ENCODE measurements at places on chromosomes 6 and 20. TPM values are rescaled to one million over a fixed set of nuclear protein-coding genes. Genes with fewer than 3 reads are reported as not detected.

Gene ARFGEF3
- 0.18 TPM for total RNA-seq

- no peak for DNase-seq
Measured at GRCh38 chr6:154993026-154993425, 2.1 kb upstream of the TIAM2 start.

Gene RSPO3
- total RNA-seq: 1.6 TPM

Gene FAM209B
- total RNA-seq: not detected

DNA sequence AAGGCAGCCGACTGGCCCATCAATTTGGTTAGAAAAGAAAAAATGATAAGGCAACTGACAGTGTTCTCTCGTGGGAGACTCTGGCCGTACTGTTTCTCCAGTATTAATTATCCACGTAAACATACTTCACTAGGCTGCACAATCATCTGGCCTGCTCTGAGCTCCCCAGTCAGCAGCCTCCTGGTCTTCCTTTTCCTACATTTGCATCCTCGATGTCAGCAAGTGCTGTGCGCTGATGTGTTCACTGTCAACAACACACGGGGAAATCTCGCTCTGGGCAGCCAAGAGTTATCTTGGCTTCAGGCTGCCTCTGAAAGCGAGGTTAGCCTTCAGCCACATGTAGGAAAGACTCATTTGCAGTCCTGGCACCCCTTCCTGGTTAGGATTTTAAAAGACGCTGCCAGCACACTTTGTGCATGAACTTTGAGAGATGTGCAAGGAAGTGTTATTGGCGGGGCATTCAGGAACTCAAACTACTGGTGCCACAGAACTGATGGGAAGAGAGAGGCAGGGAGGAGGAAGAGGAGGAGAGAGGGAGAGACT, 460.5 kb upstream of the ARID1B start:
- no peak for DNase-seq

- DNase-seq: no peak
Measured at GRCh38 chr20:7031222-7031621, 263.7 kb downstream of the BMP2 start.

DNA sequence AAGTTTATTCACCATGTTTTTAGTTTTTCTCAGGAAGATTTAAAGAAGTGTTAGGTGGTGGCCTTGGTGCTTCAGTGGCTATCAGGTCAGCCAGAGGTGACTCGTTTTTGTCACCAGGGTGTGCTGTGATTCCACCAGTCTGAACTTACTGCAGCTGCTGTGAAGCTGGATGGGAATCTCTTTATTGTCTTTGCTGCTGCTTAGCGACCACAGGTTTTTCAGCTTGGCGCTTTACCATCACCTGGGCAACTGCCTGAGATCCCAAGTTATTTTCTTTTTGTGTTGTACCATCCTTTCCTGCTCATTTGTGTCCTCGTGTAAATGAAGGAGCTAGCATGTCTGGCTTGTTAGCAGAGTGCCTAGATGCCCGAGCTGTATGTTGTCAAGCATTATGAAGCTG, 146.9 kb downstream of the MACROD2 start:
- peak; percentile 51 for DNase-seq

Gene BHLHE23
- not detected for total RNA-seq

Gene ZFP57
- total RNA-seq: not detected

Gene SUN5
- total RNA-seq: not detected

DNA sequence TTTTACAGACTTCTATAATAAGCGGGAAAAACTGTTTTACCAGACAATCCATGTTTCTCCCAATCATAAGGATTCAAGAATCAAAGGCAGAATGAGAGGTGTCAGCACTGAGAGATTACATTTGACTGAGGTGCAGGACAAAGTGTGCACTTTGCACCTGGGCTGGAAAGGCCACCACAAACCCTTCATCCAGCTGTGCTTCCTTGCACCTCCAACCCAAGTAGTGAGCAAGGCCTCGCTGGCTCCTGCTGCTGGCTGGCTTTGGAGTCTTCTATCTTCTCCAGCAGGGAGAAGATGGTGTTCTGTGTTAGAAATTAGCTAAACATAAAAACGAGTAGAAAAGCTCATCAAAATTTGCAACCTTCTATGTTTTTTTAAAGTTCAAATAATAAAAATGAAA, 77.7 kb downstream of the CHD6 start:
- DNase-seq: no peak

Gene IL20RA
- total RNA-seq: 0.60 TPM

Gene SMOC2
- 0.68 TPM for total RNA-seq

GRCh38 chr6:23339268-23339667, 769.9 kb downstream of the HDGFL1 start:
- no peak for DNase-seq
